ENCODE measurements at places on chromosomes 7 and 10. TPM values are rescaled to one million over a fixed set of nuclear protein-coding genes. Genes with fewer than 3 reads are reported as not detected.

- H3K36me3 ChIP-seq = no peaks in the 10 kb centered on the region
- no peaks in the 10 kb centered on the region for H3K27me3 ChIP-seq
- no peak overlapping the region for H3K4me3 ChIP-seq
- H3K4me1 ChIP-seq = no peaks in the 10 kb centered on the region
- DNase-seq = no peak
These were observed 128.7 kb upstream of the KIAA1217 start for GRCh38 chr10:24080207-24080606.

DNA sequence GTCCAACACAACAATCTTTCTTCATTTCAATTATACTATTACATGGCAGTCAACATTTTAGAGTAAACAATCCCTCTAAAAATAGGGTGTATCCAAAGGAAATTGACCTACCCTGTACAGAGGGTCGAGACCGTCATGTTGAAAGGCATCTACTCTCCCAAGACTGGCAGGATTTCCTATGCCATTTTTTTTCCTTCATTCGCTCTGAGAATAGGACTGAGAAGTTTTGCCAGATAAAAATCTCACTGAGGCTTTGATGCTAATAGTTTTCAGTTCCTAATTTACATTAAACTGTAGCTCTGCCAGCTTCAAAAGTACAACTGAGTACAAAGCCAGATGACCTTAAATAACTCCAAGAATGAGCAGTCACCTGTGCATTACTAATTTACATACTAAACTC, 84.5 kb upstream of the SEMA3C start:
- no peak for DNase-seq
- H3K27me3 ChIP-seq = no peaks in the 10 kb centered on the region
- no peaks in the 10 kb centered on the region for H3K4me1 ChIP-seq
- H3K4me3 ChIP-seq = no peak overlapping the region
- no peak overlapping the region for H3K27ac ChIP-seq

GRCh38 chr7:75638594-75639070, 100.1 kb downstream of the HIP1 start:
- H3K27ac ChIP-seq = no peak overlapping the region
- no peak overlapping the region for H3K4me3 ChIP-seq
- no peak for DNase-seq
- H3K4me1 ChIP-seq = peaks cover 10% of the 10 kb centered on the region
- peaks cover 22% of the 10 kb centered on the region for H3K27me3 ChIP-seq

DNA sequence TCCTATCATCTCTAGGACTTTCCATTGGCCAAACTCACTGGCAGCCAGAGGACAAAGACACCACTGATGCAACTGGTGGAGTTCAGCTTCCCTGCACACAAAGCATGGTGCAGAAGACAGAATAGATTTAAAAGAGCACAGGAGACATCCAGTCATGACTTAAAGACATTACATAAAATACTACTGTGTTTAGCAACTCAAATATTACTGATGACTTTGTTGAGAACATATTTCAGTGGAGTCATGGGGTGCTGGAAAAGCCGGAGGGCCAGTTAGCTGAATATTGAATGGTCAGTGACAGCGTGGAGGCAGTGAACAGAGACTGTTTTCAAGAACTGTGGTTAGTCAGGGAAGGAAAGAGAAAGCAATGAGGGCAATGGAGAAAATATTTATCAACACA, 296.3 kb upstream of the NRP1 start:
- DNase-seq = no peak
- no peaks in the 10 kb centered on the region for H3K27me3 ChIP-seq
- H3K27ac ChIP-seq = no peak overlapping the region
- H3K36me3 ChIP-seq = no peaks in the 10 kb centered on the region
- H3K4me1 ChIP-seq = no peaks in the 10 kb centered on the region

DNA sequence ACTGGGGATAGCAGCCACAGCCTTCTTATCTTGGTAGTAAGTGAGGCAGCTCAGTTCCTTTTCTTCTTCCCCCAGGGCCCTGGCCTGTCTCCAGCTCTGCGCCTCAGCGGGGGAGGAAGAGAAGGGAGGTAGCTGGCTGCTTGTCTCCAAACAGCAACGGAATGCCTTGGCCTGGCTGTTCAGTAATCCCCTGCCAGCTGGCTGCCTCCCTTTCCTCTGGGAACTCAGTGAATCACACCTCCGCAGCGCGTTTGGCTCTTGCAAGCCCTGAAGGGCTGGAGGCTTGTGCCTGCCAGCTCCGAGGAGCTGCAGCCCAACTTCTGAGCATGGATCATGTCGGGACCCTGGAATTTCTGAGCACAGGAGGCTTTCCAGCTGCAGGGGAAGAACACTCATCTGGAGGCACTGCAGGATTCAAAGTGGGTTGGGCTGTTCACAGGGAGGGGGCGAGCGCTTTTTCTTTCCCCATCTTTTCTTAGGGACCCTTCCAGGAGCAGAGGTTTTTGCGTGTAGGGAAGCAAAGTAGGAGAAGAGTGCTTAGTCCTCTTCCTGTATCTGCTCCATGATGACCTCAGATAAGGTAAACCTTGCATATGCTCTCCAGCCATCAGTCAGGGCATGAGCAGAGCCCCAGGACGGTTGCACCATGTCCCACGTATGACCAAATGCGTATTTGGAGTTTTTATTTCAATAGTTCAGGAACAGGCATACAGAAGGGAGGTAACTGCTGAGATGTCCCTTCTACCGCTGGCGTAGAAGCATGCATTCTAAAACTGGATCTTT, 253.2 kb upstream of the INHBA start:
- peaks cover 23% of the 10 kb centered on the region for H3K27me3 ChIP-seq
- H3K36me3 ChIP-seq = no peaks in the 10 kb centered on the region
- no peaks in the 10 kb centered on the region for H3K4me1 ChIP-seq
- no peak overlapping the region for H3K27ac ChIP-seq
- DNase-seq = no peak

DNA sequence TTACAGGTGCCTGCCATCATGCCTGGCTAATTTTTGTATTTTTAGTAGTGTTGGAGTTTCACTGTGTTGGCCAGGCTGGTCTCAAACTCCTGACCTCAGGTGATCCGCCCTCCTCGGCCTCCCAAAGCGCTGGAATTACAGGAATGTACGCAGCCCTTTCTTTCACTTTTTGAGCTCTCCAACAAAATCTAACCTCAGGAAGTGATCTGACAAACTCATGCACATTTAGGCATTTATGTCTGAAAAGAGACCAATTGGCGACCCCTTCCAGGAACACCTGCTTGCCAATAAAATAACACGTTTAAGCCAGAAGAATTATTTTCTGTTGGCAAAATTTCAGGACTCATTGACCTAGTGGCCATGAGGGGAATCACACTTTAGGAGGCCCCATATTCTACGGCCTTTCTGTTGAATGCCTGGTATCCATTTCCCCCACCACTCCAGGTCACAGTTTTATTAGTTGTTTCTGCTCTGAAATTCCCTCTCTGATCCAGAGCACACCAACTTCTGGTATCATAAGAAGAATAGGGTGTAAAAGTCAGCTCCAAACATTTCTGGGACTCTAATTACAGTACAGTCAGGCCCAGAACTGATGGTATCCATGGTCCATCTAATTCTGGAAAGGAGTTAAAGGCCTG, 65.8 kb upstream of the FRMD4A start:
- peaks cover 3% of the 10 kb centered on the region for H3K36me3 ChIP-seq
- H3K4me3 ChIP-seq = no peak overlapping the region
- H3K27ac ChIP-seq = no peak overlapping the region
- H3K4me1 ChIP-seq = peaks cover 1% of the 10 kb centered on the region
- H3K27me3 ChIP-seq = peaks cover 52% of the 10 kb centered on the region

GRCh38 chr10:47441938-47442337, 42.0 kb downstream of the ANXA8 start:
- no peak overlapping the region for H3K27ac ChIP-seq
- H3K27me3 ChIP-seq = peaks cover 17% of the 10 kb centered on the region
- H3K4me3 ChIP-seq = no peak overlapping the region
- no peaks in the 10 kb centered on the region for H3K4me1 ChIP-seq
- no peak for DNase-seq

GRCh38 chr10:43091846-43092245, 15.0 kb downstream of the RET start:
- H3K36me3 ChIP-seq = no peaks in the 10 kb centered on the region
- peaks cover 9% of the 10 kb centered on the region for H3K27me3 ChIP-seq
- no peak overlapping the region for H3K4me3 ChIP-seq
- no peak for DNase-seq

GDF2 gene
- total RNA-seq = not detected

CCDC7 gene
- total RNA-seq = 18.3 TPM

PCGF5 gene
- 49.3 TPM for total RNA-seq

TRIM74 gene
- 1.2 TPM for total RNA-seq

UPF2 gene
- 31.3 TPM for total RNA-seq

FAM25C gene
- not detected for total RNA-seq

HOXA10 gene
- not detected for total RNA-seq
